ENCODE measurements at places on chromosomes 1 and 21. TPM values are rescaled to one million over a fixed set of nuclear protein-coding genes. Genes with fewer than 3 reads are reported as not detected.

OR2L2 gene
- polyA plus RNA-seq = 0.52 TPM

GRCh38 chr1:181817091-181817490 lies 244.4 kb downstream of the ZNF648 start:
- no peak for DNase-seq

DNA sequence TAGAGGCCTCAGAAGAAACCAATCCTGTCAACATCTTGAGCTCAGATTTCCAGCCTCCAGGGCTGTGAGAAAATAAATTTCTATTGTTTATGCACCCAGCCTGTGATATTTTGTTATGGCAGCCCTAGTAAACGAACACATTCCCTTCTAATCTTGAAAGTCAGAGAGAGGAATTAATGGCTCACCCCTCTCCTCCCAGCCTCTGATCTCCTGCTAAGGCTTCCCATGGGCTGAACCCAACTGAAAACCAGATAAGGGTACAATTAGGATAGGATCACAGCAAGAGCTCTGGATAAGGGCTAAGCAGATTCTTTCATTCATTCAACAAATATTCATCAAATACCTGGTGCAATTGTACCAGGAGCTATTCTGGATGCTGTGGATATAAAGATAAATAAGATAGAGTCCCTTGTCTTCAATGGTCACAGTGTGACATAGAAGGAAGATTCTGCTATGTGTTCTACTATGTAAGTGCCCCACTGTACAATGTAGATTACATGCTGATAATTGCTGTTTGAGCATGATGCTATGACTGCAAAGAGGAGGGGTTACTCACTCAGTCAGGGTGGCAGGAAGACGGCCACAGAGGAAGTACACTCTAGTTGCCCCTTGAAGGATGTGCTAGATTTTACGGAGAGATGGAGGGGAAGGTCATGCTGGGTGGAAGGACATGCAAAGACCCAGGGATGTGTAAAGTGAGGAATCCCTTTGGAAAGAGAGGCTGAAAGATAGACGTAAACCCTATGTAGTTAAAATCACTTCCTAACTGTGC lies 203.3 kb upstream of the JUN start:
- no peak for DNase-seq

NBPF20 gene
- polyA plus RNA-seq = 4.4 TPM

DNA sequence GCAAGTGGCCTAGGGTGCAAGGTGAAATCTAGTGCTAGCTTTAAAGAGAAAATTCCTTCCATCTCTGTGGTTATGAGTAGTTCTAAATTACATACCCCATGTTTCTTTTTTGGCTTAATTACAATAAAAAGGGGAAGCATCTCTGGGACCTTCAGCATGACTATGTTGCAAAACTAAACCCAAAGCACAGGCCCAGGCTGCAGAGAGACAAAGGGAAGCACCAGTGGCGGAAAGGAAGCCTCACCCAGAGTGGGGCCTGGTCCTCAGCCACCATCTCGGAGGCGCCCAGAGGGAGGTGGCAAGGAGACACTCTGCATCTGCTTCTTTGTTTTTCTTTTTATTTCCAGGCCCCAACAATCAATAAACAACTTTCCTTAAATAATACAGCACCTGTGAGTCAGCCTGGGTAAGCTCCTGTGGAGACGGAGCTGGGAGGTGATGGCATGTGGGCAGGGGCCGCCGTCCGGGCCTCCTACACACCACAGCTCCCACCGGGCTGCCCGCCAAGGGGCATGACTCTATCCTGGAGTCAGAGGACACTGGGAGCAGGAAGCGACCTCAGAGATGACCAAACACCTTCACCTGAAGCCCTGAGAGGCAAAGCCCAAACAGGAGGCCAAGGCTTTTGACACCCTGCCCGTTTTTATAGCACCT lies 21.7 kb downstream of the ITPKB start:
- no peak for DNase-seq

Measured in large intestine (tissue), 12 donors.